ENCODE measurements at places on chromosomes 2 and 18.
A peak's percentile ranks its signal among the peaks of the same experiment; 100 is the strongest.

GRCh38 chr18:73153271-73153670, 285.5 kb upstream of the NETO1 start:
- DNase-seq: no peak

- DNase-seq: peak; percentile 24
Measured at GRCh38 chr2:230230087-230230486, 4.6 kb downstream of the SP140 start.

DNA sequence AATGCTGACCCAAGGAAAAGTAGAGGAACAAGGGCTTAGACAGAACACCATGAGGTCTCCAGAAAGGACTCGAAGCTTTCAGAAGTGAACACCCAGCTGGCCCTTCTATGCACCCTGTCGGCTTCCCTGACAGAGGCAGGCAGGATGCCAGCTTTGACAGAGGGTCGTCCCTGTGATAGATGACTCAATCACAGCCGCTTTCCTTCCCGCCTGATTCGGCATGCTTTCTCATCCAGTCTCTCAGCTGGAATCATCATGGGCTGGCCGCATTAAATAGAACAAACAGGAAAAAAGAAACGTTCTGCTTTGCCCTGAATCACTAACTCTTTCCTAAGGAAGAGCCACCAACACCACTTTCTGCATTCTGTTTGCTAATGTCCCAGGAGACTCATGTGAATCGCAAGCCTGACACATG, 140.3 kb upstream of the RAB12 start:
- DNase-seq: no peak

DNA sequence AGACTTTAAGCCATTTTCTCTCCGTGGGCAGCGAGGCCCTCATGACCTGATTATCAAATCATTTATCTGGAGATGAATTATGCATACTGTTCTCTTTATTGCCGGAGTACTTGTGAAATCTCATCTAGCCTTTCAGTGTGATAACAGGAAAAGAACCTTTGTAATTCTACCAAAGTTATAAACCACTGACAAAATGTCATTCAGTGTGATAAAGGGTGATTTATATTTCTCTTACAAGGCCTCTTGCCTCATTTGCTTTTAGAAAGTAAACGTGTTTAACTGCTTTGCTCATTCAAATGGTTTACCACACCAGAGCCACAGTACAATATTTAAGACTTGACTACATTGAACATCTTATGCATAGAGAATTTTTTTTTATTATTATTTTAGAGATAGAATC, 13.8 kb downstream of the MTCL1 start:
- no peak for DNase-seq

DNA sequence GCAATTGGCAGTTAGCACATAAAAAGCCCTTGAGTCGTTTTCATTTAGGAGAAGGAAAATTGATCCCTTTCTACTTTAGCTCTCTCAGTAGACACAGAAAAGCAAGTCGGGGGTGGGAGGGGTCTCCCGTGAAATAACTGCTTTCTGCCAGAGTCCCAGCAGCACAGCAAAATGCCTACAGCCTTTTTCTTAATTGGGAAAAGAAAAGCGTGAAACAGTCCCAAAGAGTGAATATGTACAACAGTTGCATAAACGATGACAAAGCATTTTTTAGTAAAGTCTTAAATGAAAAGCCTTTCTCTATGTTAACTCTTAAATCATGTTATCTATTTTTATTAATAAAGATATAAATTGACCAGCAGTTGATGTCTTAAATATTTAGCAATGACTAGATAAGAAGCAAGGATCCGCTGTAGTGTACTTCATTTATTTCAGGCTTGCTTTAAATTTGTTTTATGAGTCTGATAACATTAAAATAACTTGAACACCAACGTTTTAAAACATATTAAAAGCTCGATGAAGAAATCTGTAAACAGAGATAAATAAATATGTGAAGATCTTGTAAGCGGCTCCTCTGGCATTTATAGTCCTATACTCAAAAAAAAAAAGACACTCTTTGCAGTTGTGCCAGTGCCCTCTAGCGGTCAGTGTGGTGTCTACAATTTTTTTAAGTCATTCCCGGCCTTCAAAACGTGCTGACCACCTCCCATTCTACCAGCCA, 42.3 kb upstream of the ATIC start:
- peak; percentile 3 for DNase-seq

Measured in NK-92 treated with Interleukin-12 subunit alpha and Interleukin-12 subunit beta, amount 100 ng/mL, for 24 hours (cell line).